Left ventricle myocardium superior (tissue), 1 donor: ENCODE measurements at places on chromosomes 2 and 18.

- DNase-seq, result no peak
Observed at GRCh38 chr2:147327613-147328012, 517.2 kb upstream of the ACVR2A start.

DNA sequence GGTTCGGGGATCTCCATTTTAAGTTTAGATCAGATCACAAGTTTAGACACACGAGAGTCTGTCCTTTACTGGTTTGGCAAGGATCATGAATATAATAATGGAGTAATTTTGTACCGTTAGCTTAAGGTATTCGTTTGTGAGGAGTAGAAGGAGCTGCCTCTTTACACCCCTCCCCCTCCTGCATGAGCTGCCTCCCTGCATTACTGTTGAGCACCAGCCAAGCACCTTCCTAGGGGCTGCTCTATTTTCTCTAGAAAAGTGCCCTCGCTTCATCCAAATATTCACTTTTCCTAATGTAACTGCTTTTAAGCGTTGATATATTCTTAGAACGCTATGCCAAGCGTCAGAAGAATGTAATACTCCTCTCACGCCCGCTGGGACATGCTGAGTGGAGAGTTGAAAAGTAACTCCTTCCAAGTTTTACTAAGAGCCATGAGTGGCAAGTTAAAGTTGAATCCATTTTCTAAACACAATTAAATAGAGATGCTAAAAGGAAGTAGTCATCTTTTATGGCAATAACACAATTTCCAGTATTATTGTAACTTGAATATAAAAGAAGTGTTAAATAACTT, 25.4 kb upstream of the SCN7A start:
- peak; percentile 16 for DNase-seq

DNA sequence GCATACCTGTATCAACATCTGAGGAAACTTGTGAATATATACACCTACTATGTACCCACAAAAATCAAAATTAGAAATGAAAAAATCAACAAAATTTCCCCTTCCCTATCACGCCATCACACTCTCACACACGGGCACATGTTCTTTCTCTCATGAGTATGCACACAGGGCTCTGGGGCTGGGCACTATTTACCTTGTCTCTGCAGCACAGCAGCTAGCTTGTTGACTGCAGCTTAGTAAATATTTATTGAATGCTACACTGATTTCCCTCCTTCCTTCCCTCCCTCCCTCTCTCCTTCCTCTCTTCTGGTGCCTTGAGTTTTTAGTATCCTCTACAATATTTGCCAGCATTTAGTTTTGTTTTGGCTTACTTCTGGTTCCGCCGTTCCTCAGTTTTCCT, 182.7 kb upstream of the LHCGR start:
- no peak for DNase-seq

- DNase-seq, result no peak
Observed at GRCh38 chr2:142041105-142041504, 89.7 kb downstream of the LRP1B start.

DNA sequence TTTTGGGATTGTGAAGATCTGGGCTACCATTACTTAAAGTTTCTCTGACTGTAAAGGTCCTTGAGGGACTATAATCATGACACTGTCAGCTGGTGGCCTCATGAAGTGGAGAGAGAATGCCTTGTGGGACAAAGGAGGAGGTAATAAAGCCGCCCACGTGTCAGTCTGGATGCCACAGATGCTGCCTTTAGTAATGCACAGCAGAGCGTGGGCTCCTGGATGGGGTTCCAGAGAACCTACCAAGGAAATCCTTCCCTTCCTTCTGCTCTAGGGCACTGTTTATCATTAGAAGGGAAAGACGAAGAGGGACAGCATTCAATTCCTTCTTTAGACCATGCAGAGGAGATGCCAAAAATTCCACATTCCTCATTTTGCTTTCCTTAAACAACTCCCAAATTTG, 63.5 kb downstream of the COL5A2 start:
- DNase-seq, result no peak

GRCh38 chr2:161044095-161044865, 115.9 kb upstream of the TANK start:
- no peak for DNase-seq

DNA sequence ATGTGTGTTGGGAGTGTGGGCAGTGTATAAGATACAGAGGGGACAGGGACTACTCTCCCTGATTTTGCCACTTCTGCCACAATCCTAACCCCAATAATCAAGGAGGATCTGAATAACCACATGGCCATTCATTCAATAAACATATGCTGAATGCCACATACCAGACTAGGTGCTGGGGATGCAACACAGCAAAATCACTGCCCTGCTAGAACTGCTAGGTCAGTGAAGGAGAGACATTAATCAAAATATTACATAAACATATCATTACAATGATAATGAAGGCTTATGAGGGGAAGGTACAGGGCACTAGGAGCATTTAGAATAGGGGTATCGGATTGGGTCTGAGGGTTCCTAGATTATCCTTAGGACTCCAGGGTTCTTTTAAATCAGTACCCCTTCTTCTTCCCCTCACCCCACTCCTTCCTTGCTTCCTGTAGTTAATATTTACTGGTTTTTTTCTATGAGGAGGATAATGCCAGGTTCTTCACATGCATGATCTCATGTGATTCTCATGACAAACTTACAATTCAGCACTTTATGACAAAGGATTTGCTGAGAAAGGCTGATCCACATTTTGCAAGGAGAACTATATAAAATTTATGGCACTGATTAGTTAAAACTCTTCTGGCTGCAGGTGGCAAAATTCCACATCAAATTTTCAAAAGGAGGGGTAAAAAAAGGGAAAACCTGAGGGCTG, 56.4 kb upstream of the PCBP1 start:
- no peak for DNase-seq

- DNase-seq, result no peak
Observed at GRCh38 chr2:205713086-205713485, 30.8 kb downstream of the NRP2 start.

DNA sequence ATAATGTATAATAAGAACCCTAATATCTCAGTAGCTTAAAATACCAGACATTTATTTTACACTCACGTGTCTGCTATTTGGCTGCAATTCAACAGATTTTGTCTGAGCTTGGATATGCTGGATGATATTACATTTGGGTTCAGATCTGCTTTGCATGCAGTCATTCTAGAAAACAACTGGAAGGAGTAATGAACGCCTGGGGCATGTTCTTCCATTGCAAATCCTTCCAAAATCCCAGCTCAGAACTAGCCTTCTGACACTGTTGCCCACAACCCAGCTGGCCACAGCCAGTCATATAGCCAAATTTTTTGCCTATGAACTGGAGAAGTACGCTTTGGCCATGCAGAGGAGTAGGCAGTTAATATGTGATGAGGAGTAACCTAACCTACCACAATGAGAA, 597.8 kb upstream of the VRK2 start:
- DNase-seq, result no peak

DNA sequence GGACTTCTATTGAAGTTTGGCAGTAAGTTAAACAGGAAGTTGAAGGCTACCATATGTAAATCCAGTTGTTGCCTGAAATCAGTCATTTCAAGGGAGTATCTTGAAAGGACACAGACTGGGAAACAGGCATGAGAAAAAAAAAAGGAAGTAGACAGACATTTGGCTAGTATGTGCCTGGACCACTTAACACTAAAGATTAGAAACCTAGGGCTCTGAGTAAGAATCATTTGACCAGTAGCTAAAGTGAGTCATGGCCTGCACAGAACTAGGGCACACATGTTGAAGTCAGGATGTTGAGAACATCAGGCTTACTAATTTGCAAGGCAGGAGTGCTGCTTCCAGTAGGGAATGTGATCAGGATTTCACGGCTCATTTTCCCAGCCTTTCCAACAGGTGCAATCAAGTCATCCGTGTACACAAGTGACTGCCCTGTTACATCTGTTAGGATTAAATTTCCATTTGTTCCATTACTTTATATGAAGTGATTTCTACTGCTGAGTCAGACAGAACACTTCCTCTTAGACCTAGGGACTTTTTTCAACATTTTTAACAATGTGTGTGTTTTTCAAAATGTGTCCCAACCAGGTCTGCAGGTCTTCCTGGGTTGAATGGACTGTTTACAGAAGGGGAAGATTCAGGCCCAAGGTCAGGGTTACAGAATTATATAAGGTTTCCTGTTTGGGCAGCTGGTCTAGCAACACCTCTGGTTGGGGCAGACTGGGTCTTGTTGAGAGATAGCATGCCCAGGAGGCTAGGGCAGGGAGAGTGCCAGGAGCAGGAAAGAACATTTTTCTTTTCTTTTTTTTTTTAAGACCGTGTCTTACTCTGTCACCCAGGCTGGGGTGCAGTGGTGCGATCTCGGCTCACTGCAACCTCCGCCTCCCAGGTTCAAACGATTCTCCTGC, 145.6 kb downstream of the TGIF1 start:
- no peak for DNase-seq

GRCh38 chr18:446941-447560, 53.5 kb downstream of the COLEC12 start:
- peak; percentile 38 for DNase-seq

DNA sequence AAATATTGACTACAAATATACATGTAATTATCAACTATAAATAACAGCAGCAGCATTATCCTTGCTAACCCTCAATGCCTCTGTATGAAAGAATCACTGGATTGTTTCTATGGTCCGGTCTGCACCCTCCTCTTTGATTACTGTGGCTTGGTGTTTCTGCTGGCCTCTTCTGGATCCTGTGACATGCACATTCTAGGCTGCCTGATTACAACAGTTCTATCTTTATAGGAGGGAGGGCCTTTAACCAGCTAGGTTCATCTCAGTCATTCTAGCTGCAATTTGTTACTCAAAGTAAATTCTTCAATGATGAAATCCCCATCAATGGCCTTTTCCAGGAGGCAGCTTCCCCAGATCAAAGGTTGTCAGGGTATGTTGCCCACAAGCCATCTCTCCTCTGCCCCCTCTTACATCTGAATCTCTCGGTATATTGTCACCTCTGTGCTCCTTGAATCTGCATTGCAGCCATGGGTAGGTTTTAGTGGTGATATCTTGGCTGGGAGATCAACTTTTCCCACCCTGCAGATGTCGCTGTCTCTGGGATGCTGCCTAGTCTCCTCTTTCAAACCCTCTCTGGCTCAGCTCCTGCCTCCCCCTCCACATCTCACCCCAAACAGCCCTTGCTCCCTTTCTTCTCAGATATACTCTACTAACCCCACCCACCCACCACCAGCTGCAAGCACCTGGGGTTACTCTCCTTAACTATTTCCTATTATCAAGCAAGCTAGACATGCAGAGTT, 106.2 kb upstream of the BZW1 start:
- no peak for DNase-seq

DNA sequence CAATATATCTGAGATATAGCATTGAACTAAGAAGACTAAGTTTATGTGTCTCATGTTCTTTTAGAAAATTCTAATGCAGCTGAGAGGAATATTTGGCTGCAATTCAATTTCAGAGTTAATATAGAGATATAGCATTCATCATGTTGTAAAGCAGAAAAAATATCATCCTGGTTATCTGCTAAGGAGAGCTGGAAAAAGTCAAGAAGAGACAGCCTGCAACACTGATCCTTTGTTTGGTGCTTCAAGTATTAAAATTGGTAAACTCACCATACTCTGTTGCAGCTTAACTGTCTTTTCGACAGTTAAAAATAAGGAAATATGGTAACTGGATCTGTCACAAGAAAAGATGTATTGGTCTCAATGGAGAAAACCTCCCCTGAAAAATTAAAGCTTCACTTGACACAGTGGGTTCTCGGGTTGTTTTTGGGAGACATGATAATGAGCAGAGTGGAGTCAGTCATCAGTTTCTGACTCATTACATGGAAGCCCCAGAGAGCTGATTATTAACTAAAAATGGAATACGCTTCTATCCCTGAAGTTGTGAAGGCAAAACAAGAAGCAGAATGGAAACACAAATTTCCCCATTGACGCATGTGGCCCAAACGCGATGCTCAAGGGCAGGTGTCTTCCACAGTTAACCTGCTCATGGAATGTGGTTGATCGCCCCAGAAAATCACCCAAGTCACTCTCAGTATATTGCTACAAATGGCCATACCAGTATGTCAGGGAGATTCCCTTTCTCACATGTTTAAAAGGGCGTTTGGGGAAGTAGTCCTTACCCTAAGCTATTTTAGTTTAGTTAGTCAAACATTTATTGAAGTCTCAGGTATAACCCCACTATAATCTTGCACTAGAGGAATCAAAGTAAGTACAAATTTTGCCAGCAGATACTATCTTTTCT, 8.2 kb downstream of the BCL2 start:
- no peak for DNase-seq

DNA sequence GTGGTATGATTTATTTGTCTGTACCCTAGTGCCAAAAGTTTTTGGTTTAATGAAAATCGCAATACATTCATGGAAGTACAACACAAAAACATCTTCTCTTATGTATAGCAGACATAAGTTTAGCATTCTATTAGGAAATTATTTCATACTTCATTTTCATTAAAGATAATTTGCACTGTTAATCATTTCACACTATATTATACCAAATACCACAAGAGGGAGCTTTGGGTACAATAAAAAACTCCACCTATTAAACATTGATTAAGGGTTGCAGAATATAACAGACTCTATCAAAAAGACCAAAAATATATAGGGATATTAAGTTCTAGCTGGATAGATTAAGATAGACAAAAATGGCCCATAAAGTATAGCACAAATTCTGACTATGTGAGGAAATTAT, 79.0 kb downstream of the SLC66A3 start:
- no peak for DNase-seq

- no peak for DNase-seq
Observed at GRCh38 chr2:240197462-240198139, 57.1 kb upstream of the OTOS start.

DNA sequence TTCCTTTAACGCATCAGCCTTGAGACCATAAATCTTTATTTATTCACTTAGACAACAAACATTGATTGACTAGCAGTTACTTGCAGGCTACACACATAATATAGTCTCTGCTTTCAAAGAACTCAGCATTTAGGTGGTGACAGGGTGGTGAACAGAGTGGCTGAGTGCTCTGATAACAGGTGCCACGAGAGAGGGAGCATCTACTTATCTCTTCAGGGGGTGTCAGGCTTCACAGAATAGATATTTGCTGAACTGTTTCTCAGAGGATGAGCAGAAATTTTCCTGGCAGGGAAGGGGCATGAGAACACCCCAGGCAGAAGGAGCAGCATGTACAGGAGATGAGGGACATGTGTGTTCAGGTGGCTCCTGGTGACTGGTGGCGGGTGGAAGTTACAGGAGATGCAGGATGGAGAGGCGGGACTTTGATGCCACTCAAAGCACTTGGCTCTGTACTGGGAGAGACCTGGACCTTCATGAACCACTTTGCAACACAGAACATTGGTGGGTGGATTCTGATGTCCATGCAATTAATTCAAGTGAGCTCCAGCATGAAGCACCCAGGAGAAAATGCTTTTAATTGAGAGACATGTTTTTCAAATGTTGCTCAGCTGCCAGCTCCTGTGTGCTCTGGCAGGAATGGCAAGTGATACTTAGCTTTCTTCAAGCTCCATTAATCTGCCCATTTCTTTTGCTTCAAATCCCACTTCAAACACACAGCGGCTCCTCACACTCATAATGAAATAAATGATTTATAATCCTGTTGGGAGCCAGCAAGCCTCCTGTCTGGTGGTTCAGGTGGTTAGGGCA, 248.9 kb downstream of the MYCN start:
- DNase-seq, result no peak
